ENCODE measurements at places on chromosomes 7 and 10. TPM values are rescaled to one million over a fixed set of nuclear protein-coding genes. Genes with fewer than 3 reads are reported as not detected.

The GPR26 gene
- total RNA-seq, result not detected

The ZNF398 gene
- total RNA-seq, result 12.5 TPM

The IL2RA gene
- not detected for total RNA-seq

The UNCX gene
- not detected for total RNA-seq

The SPDYE16 gene
- 0.03 TPM for total RNA-seq

The TRIM4 gene
- total RNA-seq, result 2.7 TPM

The FAM25C gene
- not detected for total RNA-seq

The DCLRE1A gene
- 7.5 TPM for total RNA-seq

The ABCC2 gene
- total RNA-seq, result 56.7 TPM

The LIPJ gene
- not detected for total RNA-seq

The CNPY4 gene
- 19.5 TPM for total RNA-seq

The CYP3A4 gene
- 43.4 TPM for total RNA-seq

The TFPI2 gene
- total RNA-seq, result 41.5 TPM

The HHEX gene
- 13.0 TPM for total RNA-seq

The ATRNL1 gene
- 18.7 TPM for total RNA-seq

The TMEM196 gene
- total RNA-seq, result 0.17 TPM

The LLCFC1 gene
- not detected for total RNA-seq

The GDF2 gene
- total RNA-seq, result not detected

The RARRES2 gene
- total RNA-seq, result 104 TPM

The SEMA3E gene
- 14.0 TPM for total RNA-seq

The STAMBPL1 gene
- 14.8 TPM for total RNA-seq

The RASSF4 gene
- 23.5 TPM for total RNA-seq

The MYH16 gene
- 0.13 TPM for total RNA-seq

The SYT15 gene
- total RNA-seq, result 0.24 TPM

The HPS6 gene
- 24.6 TPM for total RNA-seq

The ITPRID1 gene
- total RNA-seq, result not detected

The FAM131B gene
- 2.5 TPM for total RNA-seq

The ASL gene
- 98.5 TPM for total RNA-seq

The NACAD gene
- 1.4 TPM for total RNA-seq

The EPHA1 gene
- total RNA-seq, result 39.4 TPM

The TBRG4 gene
- 55.9 TPM for total RNA-seq

The NEURL1 gene
- 4.6 TPM for total RNA-seq

The NPY4R gene
- total RNA-seq, result 0.12 TPM

The C10orf67 gene
- not detected for total RNA-seq

The WEE2 gene
- 3.6 TPM for total RNA-seq

The EPO gene
- 1.3 TPM for total RNA-seq

The TRDMT1 gene
- total RNA-seq, result 5.4 TPM

The VWC2 gene
- total RNA-seq, result not detected

The THSD7A gene
- total RNA-seq, result 6.9 TPM

The TMEM139 gene
- total RNA-seq, result 19.8 TPM

The CNPY1 gene
- not detected for total RNA-seq

The LAMB1 gene
- total RNA-seq, result 355 TPM

All from hepatocyte (in vitro differentiated cells).